ENCODE measurements at places on chromosomes 4 and X. TPM values are rescaled to one million over a fixed set of nuclear protein-coding genes. Genes with fewer than 3 reads are reported as not detected.

Gene L1CAM
- total RNA-seq: 0.05 TPM

DNA sequence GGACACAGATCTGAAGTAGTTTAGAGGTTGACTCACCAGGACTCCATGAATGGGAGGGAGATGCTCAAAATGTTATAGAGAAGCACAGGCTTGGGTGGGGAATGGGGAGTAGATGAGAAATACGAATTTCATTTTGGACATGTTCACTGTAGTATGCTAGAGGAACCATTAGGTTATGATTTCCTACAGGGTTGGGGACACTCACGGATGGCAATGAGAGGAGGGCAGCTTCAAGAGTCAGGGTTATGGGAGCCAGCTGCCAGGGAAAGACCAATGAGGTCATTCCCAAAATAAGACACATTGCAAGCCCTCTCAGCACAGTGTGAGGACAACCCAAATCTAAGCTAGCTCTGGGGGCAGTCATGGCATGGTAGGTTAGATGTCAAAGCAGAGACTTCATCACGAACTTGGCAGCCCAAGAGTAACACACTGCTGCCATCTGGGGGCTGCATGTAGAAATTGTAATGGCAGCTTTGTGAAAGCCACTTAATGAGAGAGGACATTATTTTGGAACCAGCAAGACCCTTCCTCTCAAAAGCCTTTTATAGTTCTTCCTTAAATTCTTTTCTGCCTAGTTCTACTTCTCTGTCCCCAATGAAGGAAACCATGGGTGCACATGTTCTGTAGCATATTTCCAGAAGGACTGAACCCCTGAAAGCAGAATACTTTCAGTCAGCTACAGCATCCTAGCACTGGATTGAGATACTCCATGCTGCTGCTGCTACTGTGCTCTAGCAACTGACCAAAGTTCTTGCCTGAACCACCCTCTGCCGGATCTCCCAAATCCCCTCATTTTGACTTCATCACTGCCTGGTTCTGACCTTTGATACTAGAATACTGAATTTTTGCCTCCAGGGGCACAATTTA is 16.2 kb upstream of the ZCCHC12 start:
- DNase-seq: peak; percentile 4

- DNase-seq: no peak
These were observed 655.3 kb upstream of the FRG1 start for GRCh38 chr4:189285377-189285776.

GRCh38 chrX:131054906-131055305 is 3.2 kb upstream of the ARHGAP36 start:
- no peak for DNase-seq

Gene IL9R
- not detected for total RNA-seq

Gene RXFP1
- total RNA-seq: not detected

Gene OTC
- not detected for total RNA-seq

DNA sequence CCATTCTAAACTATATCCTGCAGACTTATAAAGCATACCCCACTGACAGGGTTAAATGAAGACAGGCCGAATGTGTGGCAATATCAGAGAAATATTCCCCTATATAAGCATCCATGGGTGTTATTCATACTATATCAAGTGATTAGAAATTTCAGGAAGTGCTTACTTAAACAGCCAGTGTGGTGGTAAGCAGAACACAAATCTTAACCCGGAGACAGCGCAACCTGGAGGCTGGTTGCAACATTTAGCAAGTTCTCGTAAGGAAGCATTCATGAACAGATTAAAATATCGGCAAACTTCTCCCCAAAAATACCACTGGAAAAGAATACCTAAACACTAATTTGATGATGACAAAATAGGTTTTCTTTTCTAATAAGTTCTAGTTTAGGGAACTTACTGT is 261.2 kb downstream of the CBLL2 start:
- no peak for DNase-seq

Gene IL21
- total RNA-seq: not detected

Data from gastrocnemius medialis (tissue), 4 donors.